ENCODE measurements at places on chromosomes 6 and 20.

DNA sequence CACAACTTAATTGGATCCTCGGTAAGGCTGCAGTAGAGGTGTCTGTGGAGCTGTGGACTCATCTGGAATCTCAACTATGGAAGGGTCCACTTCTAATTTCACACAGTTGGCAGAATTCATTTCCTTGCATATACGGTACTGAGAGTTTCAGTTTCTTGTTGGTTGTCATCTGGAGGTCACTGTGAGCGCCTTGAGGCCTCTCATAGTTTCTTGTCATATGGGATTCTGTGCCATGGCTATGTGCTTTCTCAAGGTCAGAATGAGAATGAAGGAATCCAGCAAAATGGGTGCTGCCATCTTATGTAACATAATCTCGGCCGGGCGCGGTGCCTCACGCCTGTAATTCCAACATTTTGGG, 298.2 kb downstream of the DOK5 start:
- DNase-seq, result no peak

DNA sequence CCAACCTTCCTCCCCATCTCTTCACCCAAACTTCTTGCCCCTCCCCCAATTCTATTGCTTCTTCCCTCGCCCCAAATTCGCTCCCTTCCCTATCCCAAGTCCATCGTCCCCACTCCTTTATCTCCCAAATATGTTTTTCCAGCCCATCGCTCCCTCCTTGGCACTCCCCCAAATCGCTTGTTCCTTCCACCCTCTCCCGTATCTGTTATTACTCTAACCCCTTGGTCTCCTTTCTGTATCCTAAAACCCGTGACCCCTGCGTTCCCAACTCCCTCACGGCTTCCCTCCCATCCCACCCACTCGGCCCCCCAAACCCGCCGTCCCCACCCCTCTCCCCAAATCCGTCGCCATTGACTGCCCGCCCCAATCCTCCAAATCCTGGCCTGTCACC, 584 bp downstream of the MTCH1 start:
- DNase-seq, result no peak

- DNase-seq, result no peak
Measured at GRCh38 chr6:144816936-144817335, 531.8 kb downstream of the UTRN start.

- DNase-seq, result no peak
Measured at GRCh38 chr20:4162766-4163165, 147.4 kb upstream of the RNF24 start.

DNA sequence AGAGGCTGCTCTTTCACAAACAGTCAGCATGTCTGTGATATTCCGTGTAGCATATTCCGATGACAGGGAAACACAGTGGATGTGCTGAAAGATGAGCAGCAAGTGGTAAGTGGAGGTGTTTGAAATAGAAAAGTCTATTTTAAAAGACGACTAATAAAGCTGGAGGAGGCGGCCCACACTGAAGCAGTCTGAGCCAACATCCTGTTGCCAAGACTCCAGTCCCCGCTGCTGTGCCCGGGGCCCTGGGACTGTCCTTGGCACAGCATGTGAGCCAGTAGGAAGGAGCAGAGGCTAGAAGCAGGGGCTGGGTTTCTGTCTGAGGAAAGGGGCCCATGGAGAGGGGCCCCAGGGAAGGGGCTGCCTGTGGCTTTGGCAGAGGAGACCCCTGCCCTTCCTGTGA, 351.5 kb upstream of the CHD6 start:
- no peak for DNase-seq

DNA sequence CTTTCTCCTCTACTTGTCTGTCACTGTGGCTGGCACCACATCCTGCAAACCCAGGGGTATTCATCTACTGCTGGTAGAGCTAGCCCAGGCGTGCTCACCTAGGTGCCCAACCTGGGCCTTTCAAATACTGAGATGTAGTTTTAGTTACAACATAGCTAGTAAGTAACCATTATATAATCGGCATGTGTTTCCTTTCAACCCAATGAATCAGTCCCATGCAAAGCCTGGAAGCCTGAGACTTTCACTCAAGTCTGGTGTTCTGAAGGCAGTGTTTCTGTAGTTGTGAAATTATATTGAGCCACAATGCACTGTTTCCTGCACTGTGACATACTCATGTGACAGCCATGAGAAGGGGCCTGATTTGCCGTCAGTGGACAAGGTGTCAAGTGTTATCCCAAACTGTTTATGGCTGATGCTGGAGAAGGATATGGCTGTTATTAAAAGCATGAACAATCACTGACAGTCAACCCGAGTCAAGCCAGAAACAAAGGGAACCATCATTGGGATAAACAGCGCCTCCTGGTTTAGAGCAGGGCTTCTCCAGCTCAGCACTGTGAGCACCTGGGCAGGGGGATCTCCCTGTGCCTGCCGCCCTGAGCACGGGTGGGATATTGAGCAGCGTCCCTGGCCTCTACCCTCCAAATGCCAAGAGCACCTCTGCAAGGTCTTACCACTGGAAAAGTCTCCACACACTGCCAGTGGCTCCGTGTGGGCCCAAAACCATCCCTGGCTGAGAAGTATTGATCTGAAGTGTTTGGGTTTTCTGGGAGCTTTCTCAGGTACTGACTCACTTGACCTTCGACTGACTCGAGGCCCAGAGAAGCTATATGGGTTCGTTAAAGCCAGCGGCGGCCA, 1.6 kb downstream of the PSMA7 start:
- DNase-seq, result no peak

- DNase-seq, result peak; percentile 89
Measured at GRCh38 chr6:73695619-73696421, at the start of gene CD109. Gene CD109, plus strand, starts transcription at chr6:73696203. Its CDS starts 13 bp downstream, at chr6:73696216.

DNA sequence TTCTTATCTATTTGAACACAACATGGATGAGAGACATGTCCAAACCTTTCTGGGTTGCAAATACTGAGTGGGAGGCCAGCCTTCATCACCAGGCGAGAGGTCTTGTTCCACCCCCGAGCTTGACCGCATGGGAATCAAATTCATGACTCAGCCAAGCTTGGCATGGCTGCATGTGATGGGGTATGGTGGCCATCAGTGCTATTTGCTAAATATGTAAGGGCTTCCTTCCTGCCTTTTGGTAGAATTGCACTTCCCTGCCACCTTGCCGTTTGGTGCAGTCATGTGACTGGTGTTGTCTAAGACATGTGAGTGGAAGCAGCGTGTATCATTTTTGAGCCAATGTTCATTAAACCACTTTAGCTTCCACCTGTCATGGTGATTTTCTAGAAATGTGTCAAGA, 508.9 kb upstream of the SULF2 start:
- no peak for DNase-seq

GRCh38 chr6:46138281-46138680, 8.5 kb downstream of the ENPP4 start:
- DNase-seq, result no peak

- DNase-seq, result peak; percentile 21
Measured at GRCh38 chr6:32692019-32692418, 25.6 kb upstream of the HLA-DQB1 start.

- DNase-seq, result no peak
Measured at GRCh38 chr20:41538810-41539596, 79.2 kb downstream of the CHD6 start.

DNA sequence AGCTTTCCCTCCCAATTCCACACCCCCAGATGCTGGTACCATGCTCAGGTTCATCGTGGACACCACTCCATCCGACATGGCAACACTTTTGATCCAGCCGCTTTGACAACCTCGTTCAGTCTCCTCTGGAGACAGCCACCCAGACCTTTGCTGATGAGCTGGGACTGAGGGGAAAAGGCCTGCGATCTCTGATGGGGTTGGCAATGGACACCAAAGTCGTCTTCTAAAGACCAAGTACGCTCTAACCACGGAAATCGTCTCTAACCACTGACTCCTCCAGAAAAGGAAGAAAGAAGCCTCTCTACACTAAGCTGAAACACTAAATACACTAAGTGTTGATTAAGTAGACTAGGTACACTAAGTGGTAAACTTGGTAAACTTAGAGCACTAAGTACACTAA, 26.1 kb upstream of the HLA-E start:
- no peak for DNase-seq

GRCh38 chr6:69706724-69707123, 90.1 kb downstream of the LMBRD1 start:
- DNase-seq, result no peak

DNA sequence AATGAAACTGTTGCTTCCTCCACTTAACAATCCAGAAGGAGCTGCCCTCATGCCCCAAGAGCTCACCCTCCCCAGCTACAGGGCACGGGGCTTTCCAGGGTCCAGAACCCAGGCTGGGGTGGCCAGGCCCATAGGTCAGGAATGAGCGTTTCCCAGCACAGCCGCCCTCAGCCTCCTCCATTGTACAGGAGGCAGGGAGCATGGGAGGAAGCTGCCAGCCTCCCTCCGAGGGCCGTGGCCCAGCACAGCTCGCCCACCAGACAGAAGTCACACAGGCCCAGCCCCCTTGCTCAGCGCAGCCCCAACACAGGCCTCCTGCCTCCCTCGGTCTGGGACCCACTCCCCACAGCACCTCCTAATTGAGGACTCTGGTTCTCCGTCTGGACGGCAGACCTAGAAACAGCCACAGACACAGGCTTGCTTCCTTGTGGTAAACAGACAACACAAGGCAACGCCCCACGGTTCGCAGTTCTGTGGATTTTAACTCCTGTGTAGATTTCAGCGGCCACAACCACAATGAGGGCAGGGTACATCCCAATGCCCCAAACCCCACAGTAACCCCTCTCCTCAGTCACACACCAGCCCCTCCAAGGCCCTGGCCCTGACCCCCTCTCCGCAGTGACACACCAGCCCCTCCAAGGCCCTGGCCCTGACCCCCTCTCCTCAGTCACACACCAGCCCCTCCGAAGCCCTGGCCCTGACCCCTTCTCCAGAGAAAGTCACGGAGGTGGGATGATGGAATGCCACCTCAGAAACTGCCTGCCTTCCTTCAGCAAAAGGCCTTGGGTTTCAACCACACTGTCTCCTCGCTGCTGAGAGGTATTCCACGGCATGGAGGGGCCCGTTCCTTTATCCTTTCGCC, 173.5 kb downstream of the DLL1 start:
- DNase-seq, result no peak

GRCh38 chr6:21804941-21805610, 211.5 kb downstream of the SOX4 start:
- DNase-seq, result no peak

DNA sequence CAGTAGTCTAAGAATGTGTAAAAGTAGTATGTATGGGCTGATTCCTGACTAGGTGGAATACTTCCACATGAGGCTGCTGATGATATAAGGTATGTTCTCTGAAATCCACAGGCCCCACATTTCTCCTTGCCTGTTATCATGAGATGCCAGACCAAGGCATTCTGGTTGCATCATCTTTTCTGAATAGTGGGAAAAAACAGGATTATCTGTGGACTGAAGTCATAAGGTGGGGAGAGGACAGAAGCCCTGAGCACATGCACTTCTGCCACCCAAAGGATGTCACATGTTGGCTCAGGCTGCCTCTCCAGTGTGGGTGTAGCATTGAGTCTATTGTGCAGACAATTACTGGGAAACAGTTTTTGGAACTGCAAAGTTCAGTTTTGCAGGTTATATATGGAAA, 184.5 kb upstream of the RAB32 start:
- no peak for DNase-seq

DNA sequence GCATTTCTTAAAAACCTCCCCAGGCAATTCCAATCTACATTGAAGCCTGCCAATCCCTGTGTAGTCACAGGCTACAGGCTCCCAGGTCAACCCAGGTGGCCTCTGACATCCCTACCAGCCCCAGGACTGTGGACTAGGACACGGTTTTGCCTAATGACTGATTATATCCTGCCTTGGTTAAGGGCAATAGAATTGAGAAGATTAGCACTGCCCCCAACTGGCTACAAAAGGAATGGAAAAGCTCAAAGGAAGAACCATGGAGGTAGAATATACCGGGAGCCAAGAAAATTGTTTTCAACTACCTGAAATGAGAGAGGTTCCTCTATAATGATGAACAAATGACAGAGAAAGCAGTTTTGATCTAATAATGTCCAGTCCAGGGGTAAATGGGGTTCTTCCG, 421.1 kb upstream of the AGPAT4 start:
- peak; percentile 19 for DNase-seq

DNA sequence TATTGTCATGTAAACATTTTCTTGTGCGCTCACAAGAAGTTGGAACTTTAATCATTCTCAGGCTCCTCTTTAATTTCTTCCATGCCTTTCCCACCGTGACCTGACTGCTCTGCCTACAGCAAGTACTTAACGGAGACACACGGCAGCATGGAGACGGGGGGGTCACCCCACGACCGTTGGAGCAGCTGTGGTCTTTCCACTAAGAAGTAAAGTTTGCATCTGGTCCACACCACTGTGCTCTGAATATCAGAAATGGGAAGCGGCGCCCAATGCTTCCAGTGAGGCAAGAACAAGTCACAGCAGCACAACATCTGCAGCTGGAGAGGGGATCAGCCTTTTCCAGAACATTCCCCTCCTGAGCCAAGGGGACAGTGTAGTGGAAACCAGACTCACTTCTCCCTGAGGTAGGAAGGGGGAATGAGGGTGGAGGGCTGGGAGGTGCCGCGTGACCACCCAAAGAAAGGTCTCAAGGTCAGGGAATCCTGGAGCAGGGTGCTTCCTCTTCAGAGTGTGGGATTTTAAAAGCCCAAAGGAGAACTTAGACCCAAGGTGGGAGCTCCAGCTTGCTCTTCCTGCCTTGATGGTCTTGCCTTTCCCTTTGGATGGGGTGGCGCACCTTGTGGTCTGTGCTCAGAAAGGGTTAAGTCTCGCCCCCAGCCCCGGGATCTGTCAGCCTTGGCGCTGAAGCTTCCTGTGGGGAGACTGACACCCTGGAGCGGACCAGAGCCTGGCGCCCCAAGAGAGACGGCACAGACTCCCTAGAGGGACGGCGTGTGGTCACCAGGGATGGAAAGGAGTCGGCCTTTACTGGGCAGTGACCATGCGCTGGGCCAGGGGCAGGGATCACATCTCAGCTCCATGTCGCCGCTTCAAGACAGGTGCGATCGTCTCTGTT, 25.6 kb upstream of the SMOC2 start:
- DNase-seq, result no peak

DNA sequence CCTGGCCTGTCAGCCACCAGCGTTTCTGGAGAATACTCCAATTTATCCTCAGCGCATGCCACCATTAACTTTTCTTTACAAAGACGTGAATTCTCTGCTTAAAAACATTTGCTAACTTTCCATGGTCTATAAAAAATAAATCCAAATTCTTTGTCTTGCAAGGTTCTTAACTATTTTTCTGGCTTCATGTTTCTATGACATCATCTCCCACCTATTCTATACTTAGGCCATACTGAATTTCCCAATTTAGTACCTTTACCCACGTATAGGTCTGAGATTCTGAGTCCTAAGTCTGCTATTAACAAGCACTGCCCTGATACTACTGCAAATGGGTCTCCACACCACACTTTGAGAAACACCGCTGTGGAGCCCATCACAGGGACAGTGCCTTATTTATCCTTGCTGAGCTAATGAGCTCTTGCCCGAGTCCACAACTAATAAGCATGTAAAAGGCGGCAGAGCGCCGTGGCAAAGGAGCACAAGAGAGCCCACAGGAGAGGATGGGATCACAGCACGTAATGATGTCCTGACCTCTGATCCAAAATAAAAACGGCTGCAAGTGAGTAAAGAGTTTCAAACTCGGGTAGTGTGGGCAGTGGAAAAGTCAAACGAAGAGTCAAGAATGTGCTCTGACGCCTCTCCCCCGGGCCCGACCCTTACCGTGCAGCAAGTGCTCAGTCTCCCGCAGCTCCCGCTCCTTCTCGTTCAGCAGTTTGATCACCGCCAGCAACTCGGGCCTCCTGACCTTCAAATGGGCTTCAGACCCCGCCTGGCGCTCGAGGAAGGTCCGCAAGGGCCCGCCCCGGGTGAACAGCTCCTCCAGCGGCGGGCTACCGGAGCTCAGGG, 519 bp downstream of the MTRF1L start:
- no peak for DNase-seq

Data from A549 (cell line).